ENCODE measurements at places on chromosomes 1 and 21. TPM values are rescaled to one million over a fixed set of nuclear protein-coding genes. Genes with fewer than 3 reads are reported as not detected.

Gene CBR3
- total RNA-seq, result not detected

Gene ADARB1
- 32.2 TPM for total RNA-seq

- peaks cover 19% of the 10 kb centered on the region for H3K4me1 ChIP-seq
- DNase-seq, result no peak
Observed at GRCh38 chr1:93347334-93347899, 1.7 kb downstream of the DR1 start.

Gene HAO2
- total RNA-seq, result not detected

GRCh38 chr1:20486457-20487235, 636 bp upstream of the CAMK2N1 start:
- H3K27ac ChIP-seq, result peak overlapping the region; percentile 95
- peak; percentile 91 for DNase-seq
- H3K4me3 ChIP-seq, result peak overlapping the region; percentile 77
- H3K4me1 ChIP-seq, result peaks cover 39% of the 10 kb centered on the region
- peaks cover 9% of the 10 kb centered on the region for H3K27me3 ChIP-seq

DNA sequence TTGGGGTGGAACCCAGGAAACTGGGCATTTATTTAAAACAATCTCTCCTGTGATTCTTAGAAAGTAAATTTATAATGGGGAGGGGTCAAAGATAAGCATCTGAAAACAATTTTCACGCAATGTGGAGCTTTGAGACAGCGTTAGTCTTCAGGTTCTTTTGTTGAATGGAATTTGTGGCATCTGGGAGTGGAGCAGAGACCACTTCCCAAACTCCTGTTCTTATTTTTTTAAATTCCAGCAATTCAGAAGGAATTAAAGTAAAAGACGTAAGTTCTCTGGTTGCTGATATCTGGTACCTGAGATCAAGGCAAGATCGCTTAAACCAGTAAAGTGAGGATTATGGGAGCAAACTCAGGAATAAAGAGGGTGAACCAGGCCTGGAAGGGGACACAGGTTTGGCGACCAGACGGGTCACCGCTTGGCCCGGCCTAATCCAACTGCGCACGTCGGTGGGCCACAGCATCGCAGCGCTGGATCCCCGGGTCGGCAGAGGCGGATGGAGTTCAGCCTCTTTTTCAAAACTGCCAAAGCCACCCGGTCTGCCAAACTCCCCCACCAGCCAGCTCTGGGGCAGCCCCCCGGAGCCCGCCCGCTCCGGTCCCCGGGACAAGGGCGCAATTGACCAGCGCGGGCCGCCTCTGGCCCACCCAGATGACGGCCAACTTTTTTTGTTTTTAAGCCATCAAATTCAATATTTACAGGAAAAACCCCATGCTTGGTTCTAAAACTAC, 754 bp upstream of the PDPN start:
- H3K4me3 ChIP-seq, result no peak overlapping the region
- H3K27ac ChIP-seq, result no peak overlapping the region
- no peak for DNase-seq
- no peaks in the 10 kb centered on the region for H3K4me1 ChIP-seq
- H3K36me3 ChIP-seq, result no peaks in the 10 kb centered on the region

Gene FLG
- not detected for total RNA-seq

Gene CCDC28B
- 4.0 TPM for total RNA-seq

GRCh38 chr1:216459651-216460207, 36.5 kb upstream of the USH2A start:
- no peaks in the 10 kb centered on the region for H3K4me1 ChIP-seq
- no peaks in the 10 kb centered on the region for H3K36me3 ChIP-seq
- no peak for DNase-seq
- no peak overlapping the region for H3K4me3 ChIP-seq
- no peak overlapping the region for H3K27ac ChIP-seq

DNA sequence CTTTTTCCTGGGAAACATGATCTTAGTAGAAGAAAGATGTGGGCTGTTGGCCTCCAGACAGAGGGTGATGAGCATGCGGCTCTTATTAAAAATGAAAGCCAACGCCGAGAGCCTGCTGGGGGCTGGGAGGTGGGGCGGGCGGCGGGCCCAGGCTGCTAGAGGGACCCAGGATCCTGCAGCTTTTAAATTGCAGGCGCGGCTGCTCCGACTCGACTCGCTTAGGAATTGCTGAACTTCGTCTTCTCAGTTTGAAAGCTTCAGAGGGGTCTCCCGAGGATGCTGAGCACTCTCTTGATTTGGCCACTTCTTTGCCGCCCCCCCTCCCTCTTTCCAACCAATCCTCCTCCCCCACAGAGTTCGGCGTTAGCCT, 1.2 kb downstream of the AGPAT3 start:
- no peaks in the 10 kb centered on the region for H3K36me3 ChIP-seq
- H3K4me1 ChIP-seq, result peaks cover 19% of the 10 kb centered on the region
- H3K4me3 ChIP-seq, result peak overlapping the region; percentile 95
- DNase-seq, result peak; percentile 58

DNA sequence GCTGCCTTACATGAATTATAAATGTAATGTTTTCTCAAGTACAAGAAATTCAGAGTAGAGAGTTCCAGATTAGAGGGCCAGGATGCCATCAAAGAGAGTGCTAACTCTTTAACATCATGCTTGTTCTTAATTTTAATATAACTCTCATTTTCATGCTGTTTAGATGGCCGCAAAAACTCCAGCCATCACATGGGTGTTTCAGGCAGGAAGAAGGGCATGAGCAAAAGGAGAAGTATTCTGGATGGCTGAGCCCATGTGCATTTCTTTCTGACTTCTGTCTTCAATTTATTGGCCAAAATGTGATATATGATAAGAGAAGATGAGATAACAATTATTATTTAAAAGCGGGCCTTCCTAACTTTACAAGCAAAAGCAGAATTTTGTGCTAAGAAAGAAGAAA, 1328.6 kb downstream of the MRPL39 start:
- no peaks in the 10 kb centered on the region for H3K27me3 ChIP-seq
- H3K27ac ChIP-seq, result no peak overlapping the region
- H3K36me3 ChIP-seq, result no peaks in the 10 kb centered on the region

- peaks cover 14% of the 10 kb centered on the region for H3K27me3 ChIP-seq
- DNase-seq, result no peak
- H3K4me1 ChIP-seq, result peaks cover 31% of the 10 kb centered on the region
Observed at GRCh38 chr1:159944623-159945455, 574 bp downstream of the IGSF9 start.

DNA sequence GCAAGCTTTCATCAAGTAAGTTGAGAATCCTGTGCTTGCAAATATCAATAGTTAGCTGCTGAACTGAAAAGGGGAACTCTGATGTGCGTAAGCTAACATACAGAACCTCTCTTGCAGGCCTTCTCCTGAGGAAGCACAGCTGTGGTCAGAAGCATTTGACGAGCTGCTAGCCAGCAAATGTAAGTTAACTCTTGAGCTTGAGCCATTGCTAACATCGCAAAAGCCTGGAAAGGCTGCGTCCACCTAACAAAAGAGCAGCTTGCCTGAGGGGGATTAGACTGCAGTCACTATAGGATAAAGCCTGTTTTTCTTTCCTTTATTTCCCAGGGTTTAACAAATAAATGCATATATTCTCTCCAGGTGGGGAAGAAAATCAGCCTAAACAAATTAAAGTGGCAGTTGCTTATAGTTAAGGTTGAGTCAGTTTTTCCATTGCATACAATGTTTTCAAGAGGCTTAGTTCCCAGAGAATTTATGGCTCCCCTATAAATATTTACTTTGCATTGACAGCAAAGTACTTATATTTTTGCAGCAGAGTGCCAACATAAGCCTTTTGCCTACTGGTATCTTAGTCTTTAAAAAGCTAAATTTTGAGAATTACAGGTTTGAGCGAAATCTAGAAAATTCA, 1.5 kb downstream of the RGS2 start:
- H3K27ac ChIP-seq, result peak overlapping the region; percentile 96
- peaks cover 25% of the 10 kb centered on the region for H3K4me1 ChIP-seq
- H3K27me3 ChIP-seq, result no peaks in the 10 kb centered on the region
- DNase-seq, result peak; percentile 24
- H3K36me3 ChIP-seq, result no peaks in the 10 kb centered on the region

Gene SH2D5
- total RNA-seq, result not detected

DNA sequence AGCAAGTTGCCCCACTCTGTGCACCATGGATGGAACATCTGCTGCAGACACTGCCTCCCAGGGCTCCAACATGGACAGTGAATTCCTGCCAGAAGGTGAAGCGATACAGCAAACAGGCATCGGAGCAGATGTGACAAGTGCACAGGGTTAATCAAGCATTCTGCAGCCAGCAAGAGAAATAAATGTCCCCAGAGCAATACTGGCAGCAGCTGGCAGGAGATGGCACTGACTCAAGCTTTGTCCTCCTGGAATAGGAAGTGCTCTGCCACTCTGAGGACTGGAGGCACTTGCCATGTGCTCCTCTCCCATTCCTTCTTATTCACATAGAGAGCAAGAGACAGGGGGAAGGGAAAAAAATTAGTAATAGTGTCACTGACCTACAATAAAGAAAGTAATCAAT, 402.7 kb upstream of the DAB1 start:
- H3K36me3 ChIP-seq, result no peaks in the 10 kb centered on the region
- H3K27me3 ChIP-seq, result no peaks in the 10 kb centered on the region
- no peaks in the 10 kb centered on the region for H3K4me1 ChIP-seq
- H3K4me3 ChIP-seq, result no peak overlapping the region
- DNase-seq, result no peak
- no peak overlapping the region for H3K27ac ChIP-seq

Gene S100A3
- 0.64 TPM for total RNA-seq

Gene USF1
- 53.1 TPM for total RNA-seq

Gene CD2
- total RNA-seq, result 6.3 TPM

DNA sequence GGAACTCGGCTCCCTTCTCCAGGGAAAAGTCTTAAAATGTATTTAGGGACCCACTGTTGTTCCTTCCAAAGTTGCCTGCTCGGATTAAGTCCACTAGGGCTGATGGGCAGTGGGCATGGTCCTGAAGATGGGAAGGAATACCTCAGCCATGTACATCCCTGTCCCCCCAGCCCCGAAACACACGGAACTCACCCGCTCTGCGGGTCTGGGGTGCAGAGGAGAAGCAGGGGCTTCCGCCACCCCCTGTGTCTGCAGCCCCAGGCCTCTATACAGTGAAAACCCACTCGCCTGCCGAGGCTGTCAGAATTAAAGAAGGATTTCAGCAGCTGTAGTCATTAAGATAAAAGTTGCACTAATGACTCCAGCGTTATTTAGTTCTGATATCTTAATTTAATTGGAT, 212.6 kb upstream of the VAMP3 start:
- no peak overlapping the region for H3K4me3 ChIP-seq
- H3K27me3 ChIP-seq, result no peaks in the 10 kb centered on the region
- H3K27ac ChIP-seq, result no peak overlapping the region
- H3K36me3 ChIP-seq, result no peaks in the 10 kb centered on the region
- no peaks in the 10 kb centered on the region for H3K4me1 ChIP-seq

Gene KCNJ15
- total RNA-seq, result not detected

DNA sequence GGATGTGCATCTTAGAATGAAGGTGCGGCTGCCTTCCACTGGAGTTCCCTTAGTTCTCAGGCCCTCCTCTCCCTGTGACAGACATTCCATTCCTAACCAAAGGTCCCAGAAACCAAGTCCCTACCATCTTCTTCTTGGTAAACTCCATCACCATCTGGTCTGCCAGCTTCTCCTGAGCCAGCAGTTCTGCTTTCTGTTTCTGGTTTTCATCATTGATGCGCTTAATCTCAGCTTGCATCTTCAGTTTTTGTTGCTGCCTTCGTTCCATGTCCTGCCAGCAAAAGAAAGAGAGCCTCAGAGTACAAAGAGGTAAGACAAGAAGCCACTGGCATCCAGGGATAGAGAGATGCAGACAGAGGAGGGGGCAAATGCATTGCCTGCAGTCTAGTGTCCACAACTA, 18.0 kb upstream of the VSIG8 start:
- peaks cover 26% of the 10 kb centered on the region for H3K4me1 ChIP-seq

- no peaks in the 10 kb centered on the region for H3K4me1 ChIP-seq
- H3K4me3 ChIP-seq, result no peak overlapping the region
- no peaks in the 10 kb centered on the region for H3K27me3 ChIP-seq
- H3K27ac ChIP-seq, result no peak overlapping the region
- no peaks in the 10 kb centered on the region for H3K36me3 ChIP-seq
Observed at GRCh38 chr1:6303397-6304012, 42.6 kb upstream of the GPR153 start.

- H3K27ac ChIP-seq, result no peak overlapping the region
- H3K4me3 ChIP-seq, result no peak overlapping the region
Observed at GRCh38 chr21:36395353-36396111, 10.3 kb downstream of the CHAF1B start.

DNA sequence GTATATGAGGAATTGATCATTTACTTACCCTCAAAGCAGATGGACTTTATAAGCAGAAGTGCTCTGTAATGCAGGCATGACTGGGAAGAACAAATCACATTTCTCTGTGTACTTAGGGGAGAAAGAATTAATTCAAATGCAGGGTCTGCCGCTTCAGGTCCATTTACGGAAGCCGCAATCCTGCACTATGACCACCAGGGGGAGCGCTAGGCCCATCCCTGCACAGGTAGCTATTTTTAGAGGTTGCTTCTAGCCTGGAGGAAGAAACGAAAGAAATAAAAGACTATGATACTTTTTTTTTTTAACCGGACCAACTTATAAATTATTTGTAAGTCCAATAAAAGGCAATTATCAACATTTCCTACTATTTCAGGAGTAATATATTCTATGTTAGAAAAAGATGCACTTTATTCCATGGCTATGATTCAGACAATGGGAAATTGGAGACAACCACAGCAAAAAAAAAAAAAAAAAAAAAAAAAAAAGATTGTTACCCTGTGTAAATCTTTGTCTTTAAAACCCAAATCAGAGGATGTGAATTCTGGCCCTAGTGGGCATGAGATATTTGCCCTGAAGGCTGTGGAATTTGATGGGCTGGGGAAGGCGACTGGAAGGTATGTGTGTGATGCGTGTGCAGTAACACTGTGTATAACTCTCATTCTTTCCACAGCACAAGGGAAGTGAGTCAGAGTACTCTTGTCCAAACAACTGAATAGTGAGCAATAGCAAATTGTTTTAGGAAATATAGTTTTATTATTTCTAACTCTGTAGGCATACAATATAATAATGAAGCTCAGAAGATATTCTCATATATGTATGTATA, 12.9 kb upstream of the FYB2 start:
- H3K36me3 ChIP-seq, result no peaks in the 10 kb centered on the region
- peak; percentile 61 for DNase-seq

DNA sequence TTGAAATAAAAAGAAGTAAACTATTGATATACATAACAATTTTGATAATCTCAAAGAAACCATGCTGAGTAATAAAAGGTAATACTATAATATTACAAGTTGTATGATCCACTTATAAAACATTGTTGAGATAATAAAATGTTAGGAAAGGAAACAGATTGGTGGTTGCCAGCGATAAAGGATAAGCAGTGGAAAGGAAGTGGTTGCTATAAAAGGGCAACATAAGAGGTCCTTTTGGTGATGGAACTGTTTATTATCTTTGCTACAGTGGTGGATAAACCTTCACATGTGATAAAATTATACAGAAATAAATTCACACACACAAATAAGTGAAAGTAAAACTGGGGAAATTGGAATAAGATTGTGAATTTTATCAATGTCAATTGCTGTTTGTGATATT, 15.1 kb downstream of the OR6F1 start:
- no peaks in the 10 kb centered on the region for H3K4me1 ChIP-seq
- no peaks in the 10 kb centered on the region for H3K27me3 ChIP-seq
- H3K27ac ChIP-seq, result no peak overlapping the region
- no peak for DNase-seq

- H3K27ac ChIP-seq, result peak overlapping the region; percentile 84
- H3K27me3 ChIP-seq, result no peaks in the 10 kb centered on the region
- H3K4me1 ChIP-seq, result peaks cover 43% of the 10 kb centered on the region
- DNase-seq, result no peak
- H3K36me3 ChIP-seq, result peaks cover 60% of the 10 kb centered on the region
- H3K4me3 ChIP-seq, result no peak overlapping the region
Observed at GRCh38 chr1:156476501-156477298, 23.9 kb downstream of the MEF2D start.

- H3K27me3 ChIP-seq, result no peaks in the 10 kb centered on the region
- H3K36me3 ChIP-seq, result no peaks in the 10 kb centered on the region
- no peak overlapping the region for H3K27ac ChIP-seq
- no peak for DNase-seq
- H3K4me1 ChIP-seq, result no peaks in the 10 kb centered on the region
- no peak overlapping the region for H3K4me3 ChIP-seq
Observed at GRCh38 chr1:54869173-54869851, 17.7 kb downstream of the DHCR24 start.

Gene SPATA21
- total RNA-seq, result not detected

Measured in transverse colon (tissue), 4 donors.